Hematopoietic multipotent progenitor cell (in vitro differentiated cells): ENCODE measurements at places on chromosomes 5 and 9.

DNA sequence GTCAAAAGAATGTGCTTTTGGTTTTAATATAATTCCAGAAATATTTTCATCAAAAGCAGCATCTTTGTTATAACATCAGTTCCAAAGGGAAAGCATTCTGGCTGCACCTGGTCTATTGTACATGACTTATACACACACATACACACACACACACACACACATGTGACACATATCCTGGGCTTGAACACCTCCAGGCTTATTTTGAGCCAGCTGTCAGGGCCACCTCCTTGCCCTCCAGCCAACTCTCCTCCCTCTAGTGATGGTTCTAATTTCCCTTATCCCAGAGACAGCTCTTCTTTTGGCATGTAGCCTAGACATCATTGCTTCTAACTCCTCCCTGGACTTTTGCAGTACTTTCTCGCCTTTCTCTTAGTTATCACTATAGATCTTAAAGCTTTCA is 115.0 kb downstream of the PIK3R1 start:
- DNase-seq = no peak

- no peak for DNase-seq
These were observed 121.4 kb downstream of the DMRT2 start for GRCh38 chr9:1171546-1171945.

DNA sequence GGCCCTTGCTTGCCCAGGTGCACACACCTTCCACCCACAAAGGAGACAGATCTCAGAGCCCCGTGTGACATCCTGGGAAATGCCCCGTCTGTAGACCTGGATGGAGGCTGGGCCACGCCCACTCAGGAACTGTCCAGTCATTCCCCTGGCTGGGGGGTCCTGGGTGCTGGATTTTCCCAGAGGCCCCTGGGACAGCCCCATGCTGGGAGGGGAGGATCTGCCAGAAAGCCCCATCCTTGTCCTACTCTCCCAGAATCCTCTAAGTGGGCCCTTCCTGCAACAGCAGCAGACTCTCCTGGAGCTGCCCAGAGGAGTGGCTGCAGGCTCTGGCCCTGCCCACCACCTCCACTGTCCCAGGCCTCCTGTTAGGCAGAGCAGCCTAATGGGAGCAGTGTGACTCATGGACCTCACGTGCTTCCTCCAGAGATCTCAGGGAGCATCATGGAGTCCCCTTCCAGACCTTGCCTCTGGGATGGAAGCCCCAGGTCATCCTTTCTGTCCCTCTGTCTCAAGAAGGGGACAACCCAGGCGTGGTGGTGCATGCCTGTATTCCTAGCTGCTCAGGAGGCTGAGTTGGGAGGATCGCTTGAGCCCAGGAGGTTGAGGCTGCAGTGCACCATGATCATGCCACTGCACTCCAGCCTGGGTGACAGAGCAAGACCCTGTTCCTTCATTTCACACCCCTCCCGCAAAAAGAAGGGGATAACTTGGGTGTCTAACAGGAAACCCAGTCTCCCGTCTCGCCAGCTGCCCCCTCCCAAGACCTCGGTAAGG is 51.7 kb downstream of the JADE2 start:
- DNase-seq = no peak

DNA sequence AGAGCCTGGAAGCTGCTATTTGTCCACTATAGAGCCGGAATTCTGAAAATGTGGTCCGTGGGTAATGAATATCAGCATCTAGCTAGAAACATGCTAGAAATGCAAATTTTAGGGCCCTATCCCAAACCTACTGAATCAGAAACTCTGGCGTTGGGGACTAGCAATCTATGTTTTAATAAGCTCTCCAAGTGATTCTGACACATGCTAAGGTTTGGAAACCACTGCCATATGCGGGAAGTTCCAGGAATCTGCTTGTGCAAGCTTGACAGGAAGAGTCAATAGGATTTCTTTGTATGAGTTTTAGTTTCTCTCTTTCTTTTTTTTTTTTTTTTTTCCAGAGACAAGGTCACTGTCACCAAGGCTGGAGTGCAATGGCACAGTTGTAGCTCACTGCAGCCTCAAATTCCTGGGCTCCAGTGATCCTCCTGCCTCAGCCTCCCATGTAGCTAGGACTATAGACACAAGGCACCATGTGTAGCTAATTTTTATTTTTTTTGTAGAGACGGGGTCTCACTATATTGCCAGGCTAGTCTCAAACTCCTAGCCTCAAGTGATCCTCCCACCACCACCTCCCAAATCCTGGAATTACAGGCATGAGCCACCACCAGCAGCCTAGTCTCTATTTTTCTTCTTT is 26.4 kb upstream of the CARNMT1 start:
- no peak for DNase-seq

DNA sequence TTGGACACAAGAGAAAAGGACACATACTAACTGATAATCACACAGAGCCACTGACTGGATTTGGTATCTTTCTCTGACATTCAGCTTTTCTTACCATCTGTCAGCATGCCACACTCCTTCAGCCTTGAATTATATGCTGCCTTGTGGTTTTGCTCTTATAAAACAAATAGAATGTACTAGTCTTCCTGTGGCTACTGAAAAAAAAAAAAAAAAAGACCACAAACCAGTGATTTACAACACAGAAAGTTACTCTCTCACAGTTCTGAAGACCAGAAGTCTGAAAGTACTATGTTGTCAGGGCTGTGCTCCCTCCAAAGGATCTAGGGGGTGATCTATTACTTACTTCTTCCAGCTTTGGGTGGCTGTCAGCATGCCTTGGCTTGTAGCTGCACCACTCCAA is 82.3 kb downstream of the THBS4 start:
- no peak for DNase-seq

- no peak for DNase-seq
These were observed 2.1 kb upstream of the NFIB start for GRCh38 chr9:14315875-14316601.

DNA sequence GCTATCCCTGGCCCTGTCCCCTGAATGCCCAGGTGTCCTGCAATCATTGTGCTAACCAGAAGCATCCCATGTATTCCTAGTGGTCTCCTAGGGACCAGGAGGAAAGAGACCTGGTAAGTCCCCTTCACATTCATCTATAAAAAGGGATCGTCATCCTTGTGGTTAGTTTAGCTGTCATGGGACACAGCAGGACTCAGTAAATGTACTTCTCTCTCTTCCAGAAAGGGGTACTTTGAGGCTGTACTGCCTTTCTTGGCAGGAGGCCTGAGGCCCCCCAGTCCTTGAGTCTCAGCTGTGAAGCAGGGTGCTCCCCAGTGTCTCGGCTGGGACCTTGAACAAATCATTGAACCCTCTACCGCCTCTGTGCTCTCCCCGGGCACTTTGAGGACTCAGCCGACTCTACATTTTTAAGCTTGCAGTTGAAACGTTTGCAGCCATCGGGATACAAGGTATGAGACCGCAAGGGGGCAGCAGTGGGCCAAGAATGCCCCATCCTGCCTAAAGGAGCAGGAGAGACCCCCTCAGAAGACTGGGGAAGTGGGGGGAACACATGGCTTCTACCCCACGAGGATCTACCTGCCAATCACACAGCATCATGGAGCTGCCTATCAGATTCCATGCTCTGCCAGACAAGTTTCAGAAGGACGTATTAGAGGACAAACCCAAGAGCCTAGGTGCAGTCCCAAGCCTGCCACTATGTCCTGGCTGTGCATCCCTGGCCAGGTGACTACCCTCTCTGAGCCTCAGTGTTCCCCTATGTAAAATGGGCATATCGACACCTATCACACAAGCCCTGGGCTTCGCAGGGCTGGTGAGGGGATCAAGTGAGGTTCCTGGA is 2.4 kb upstream of the PHYKPL start:
- peak; percentile 78 for DNase-seq

GRCh38 chr5:120419127-120419526 is 45.0 kb upstream of the PRR16 start:
- DNase-seq = peak; percentile 58

DNA sequence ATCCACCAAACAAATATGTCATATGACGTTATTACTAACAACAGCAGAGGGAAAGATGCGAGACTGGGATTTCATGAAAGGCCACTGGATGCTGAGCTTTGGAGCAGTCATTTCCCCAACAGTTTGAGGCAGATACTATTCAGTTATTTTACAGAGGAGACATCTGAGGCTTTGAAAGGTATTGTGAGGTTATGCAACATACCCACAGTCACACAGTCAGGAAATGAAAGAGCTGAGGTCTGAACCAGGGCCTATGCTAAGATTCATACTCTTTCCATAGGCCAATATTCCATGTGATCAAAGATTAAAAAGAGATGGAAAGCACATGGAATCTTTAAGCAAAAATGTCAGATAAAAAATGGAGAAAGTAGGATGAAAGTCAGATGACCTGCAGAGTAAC is 63.0 kb downstream of the LPAR1 start:
- DNase-seq = no peak

- no peak for DNase-seq
These were observed 8.9 kb downstream of the PHF2 start for GRCh38 chr9:93585259-93585658.

DNA sequence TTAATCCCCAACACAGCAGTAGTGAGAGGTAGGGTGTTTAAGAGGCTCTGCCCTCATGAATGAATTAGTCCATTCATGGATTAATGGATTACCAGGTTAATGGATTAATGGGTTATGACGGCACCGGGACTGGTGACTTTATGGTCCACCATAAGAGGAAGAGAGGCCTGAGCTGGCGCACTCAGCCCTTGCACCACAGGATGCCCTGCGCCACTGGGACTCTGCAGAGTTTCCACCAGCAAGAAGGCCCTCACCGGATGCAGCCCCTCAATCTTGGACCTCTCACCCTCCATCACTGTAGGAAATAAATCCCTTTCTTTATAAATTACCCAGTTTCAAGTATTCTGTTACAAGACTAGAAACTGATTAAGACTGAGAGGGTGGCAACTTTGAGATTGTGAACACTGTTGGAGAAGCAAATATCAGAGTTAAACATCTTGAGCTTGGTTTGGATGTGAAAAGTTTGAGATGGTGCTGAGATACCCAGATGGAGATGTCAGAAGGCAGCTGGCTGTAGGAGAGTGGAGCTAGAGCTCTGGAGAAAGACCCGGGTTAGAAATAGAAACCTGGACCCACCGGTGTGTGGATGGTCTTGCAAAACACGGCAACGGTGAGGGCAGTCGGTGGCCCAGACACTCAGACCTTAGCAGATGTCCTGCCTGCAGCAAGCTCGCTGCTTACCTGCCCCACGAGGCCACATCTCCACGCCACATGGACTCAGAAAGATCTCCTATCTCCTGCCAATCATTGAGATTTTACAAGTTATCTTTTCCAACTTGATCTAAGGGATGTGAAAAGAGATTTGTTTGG is 98.8 kb downstream of the HSD17B3 start:
- no peak for DNase-seq
